ENCODE measurements at places on chromosomes 13 and 19. TPM values are rescaled to one million over a fixed set of nuclear protein-coding genes. Genes with fewer than 3 reads are reported as not detected.

Gene ZNF135
- total RNA-seq: 0.42 TPM

- no peak for DNase-seq
Measured at GRCh38 chr13:24922387-24922744, 158.4 kb downstream of the RNF17 start.

GRCh38 chr19:35741203-35741515 is 1.1 kb downstream of the IGFLR1 start:
- DNase-seq: no peak

- no peak for DNase-seq
Measured at GRCh38 chr19:16325641-16326400, 1.2 kb downstream of the KLF2 start.

DNA sequence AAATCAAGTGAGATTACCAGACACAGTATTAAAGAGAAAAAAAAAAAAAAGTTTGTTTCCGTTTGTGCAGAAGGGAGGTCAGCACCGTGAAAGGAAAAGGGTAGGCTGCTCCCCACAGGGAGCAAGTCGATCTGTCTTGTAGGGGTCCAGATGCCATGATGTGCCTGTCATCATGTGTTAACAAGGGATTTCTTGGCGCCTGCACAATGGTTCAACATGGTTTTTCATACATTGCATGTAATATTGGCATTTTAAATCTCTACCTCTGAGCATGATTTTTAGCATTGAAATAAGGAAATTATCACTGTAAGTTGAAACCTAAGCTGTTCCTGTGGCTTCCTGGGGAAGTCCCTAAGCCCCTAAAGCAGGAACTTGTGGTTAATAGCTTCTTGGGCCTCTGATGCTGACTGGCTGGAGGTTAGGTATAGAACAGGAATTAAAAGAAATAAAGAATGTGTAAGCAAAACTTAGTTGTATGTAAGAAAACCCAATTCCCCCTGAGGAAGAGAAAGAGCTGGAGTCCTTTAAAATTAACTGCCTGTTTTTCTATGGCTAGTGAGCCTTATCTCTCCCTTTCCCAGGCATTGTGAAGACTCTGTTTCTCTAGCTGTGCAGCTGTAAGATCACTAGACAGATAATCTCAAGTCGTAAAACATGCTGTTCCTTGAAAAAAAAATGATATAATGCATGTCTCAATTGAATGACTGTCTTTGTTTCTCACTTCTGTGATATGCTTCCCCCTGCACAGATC is 7.4 kb upstream of the FCGBP start:
- DNase-seq: no peak

GRCh38 chr13:112229445-112229844 is 146.7 kb upstream of the SPACA7 start:
- DNase-seq: no peak

- no peak for DNase-seq
Measured at GRCh38 chr13:29858231-29858630, 7.8 kb upstream of the UBL3 start.

DNA sequence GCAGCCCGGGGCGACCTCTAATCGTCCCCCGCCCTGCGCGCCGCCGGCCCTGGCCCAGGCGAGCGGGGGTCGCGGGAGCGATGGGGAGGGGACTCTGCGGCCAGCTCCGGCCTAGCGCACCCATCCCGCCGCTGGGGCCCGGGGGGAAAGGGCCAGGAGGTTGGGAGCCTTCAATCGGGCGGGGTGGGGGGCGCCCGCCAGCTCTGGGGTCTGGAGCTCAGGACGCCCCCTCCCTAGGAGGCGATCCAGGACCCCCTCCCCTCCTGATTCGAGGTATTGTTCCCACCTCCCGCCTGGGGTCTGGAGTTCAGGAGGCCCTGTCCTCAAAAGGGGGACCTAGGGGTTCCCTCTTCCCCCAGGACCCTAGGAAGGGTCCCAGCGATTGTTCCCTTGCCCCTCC is 430 bp downstream of the ZNF358 start:
- no peak for DNase-seq

Data from liver (tissue), 10 donors.